Tibial nerve (tissue), 4 donors: ENCODE measurements at places on chromosomes 3 and 15. TPM values are rescaled to one million over a fixed set of nuclear protein-coding genes. Genes with fewer than 3 reads are reported as not detected.
A peak's percentile ranks its signal among the peaks of the same experiment; 100 is the strongest.

GRCh38 chr3:184604039-184604601, 42.5 kb downstream of the EPHB3 start:
- peaks cover 6% of the 10 kb centered on the region for H3K27me3 ChIP-seq
- DNase-seq, result no peak
- H3K4me1 ChIP-seq, result peaks cover 16% of the 10 kb centered on the region
- peak overlapping the region; percentile 23 for H3K4me3 ChIP-seq
- H3K36me3 ChIP-seq, result no peaks in the 10 kb centered on the region

- no peaks in the 10 kb centered on the region for H3K27me3 ChIP-seq
- H3K27ac ChIP-seq, result no peak overlapping the region
- H3K4me3 ChIP-seq, result no peak overlapping the region
- no peak for DNase-seq
Observed at GRCh38 chr3:113174801-113175485, 36.4 kb upstream of the BOC start.

- H3K27me3 ChIP-seq, result no peaks in the 10 kb centered on the region
- peaks cover 32% of the 10 kb centered on the region for H3K4me1 ChIP-seq
- DNase-seq, result no peak
- no peaks in the 10 kb centered on the region for H3K36me3 ChIP-seq
Observed at GRCh38 chr3:51966922-51967383, 301 bp downstream of the PCBP4 start.

- no peaks in the 10 kb centered on the region for H3K36me3 ChIP-seq
- H3K4me3 ChIP-seq, result no peak overlapping the region
- no peak overlapping the region for H3K27ac ChIP-seq
Observed at GRCh38 chr3:169362868-169363267, 300.6 kb downstream of the MECOM start.

- no peaks in the 10 kb centered on the region for H3K36me3 ChIP-seq
- peaks cover 20% of the 10 kb centered on the region for H3K4me1 ChIP-seq
- no peak for DNase-seq
- H3K4me3 ChIP-seq, result no peak overlapping the region
- H3K27ac ChIP-seq, result peak overlapping the region; percentile 29
- no peaks in the 10 kb centered on the region for H3K27me3 ChIP-seq
Observed at GRCh38 chr15:62449638-62450037, 284.6 kb upstream of the C2CD4B start.

- H3K4me3 ChIP-seq, result no peak overlapping the region
- H3K27ac ChIP-seq, result no peak overlapping the region
- no peaks in the 10 kb centered on the region for H3K27me3 ChIP-seq
- no peak for DNase-seq
- H3K4me1 ChIP-seq, result no peaks in the 10 kb centered on the region
- H3K36me3 ChIP-seq, result no peaks in the 10 kb centered on the region
Observed at GRCh38 chr3:197446700-197447056, 109.1 kb downstream of the BDH1 start.

DNA sequence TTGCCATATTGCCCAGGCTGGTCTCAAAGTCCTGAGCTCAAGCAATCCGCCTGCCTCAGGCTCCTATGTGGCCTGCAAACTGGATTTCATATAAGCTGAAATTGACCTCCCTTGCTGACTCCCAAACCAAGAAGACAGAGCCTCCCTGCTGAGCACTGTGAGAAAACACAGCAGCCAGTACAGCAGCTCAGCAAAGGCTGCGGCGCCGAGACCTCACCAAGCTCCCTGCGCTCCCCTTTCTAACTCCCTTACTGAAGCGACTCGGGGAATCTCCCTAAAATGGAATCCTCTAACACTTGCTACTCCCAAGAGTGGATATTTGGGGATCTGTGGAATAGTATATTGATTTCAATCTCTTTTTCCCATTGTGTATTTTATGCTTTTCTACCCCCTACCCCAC, 34.6 kb downstream of the MUC20 start:
- H3K4me1 ChIP-seq, result peaks cover 9% of the 10 kb centered on the region
- peaks cover 25% of the 10 kb centered on the region for H3K27me3 ChIP-seq
- H3K36me3 ChIP-seq, result no peaks in the 10 kb centered on the region
- no peak for DNase-seq

The SOX14 gene
- not detected for total RNA-seq

The SLC15A2 gene
- total RNA-seq, result 13.2 TPM

The LARP6 gene
- 53.7 TPM for total RNA-seq
